DMS79 treated with DMSO at 0.1 percent for 48 hours (cell line): ENCODE measurements at places on chromosomes 1 and 21.

GRCh38 chr1:233627823-233628222, 13.9 kb downstream of the KCNK1 start:
- no peak for DNase-seq

DNA sequence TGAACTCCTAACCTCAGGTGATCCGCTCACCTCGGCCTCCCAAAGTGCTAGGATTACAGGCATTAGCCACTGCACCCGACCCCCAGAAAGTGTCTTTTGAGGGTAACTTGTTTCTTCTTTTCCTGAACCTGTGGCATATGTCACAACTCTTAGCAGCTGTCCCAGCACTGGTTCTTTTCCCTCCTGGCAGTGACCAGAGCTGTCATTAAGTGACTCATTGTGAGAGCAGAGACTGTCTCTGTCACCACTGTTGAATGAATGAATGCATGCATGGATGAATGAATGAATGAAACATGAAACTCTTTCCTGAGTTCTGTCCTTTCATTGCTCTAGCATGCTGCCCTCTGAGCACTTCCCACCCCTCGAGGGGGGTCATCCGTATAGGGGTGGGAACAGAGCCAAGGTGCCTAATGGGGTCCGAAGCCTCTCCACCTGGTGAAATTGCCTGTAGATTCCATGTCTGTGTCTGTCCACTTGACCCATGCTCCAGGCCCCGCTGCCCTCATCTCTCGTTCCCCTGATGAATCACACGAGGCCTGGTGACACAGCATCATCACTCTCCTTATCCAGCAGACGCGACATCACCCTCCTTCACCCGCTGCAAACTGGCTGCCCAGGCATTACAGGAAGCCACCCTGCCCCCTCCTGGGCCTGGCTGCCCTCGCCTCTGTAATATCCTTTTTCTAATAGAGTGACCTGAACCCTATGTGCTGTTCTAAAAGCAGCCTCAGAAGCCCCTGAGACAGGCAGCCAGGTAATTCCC, 75.0 kb downstream of the IGSF21 start:
- DNase-seq: peak; percentile 22

- no peak for DNase-seq
Measured at GRCh38 chr1:8689431-8690252, 127.8 kb downstream of the RERE start.

DNA sequence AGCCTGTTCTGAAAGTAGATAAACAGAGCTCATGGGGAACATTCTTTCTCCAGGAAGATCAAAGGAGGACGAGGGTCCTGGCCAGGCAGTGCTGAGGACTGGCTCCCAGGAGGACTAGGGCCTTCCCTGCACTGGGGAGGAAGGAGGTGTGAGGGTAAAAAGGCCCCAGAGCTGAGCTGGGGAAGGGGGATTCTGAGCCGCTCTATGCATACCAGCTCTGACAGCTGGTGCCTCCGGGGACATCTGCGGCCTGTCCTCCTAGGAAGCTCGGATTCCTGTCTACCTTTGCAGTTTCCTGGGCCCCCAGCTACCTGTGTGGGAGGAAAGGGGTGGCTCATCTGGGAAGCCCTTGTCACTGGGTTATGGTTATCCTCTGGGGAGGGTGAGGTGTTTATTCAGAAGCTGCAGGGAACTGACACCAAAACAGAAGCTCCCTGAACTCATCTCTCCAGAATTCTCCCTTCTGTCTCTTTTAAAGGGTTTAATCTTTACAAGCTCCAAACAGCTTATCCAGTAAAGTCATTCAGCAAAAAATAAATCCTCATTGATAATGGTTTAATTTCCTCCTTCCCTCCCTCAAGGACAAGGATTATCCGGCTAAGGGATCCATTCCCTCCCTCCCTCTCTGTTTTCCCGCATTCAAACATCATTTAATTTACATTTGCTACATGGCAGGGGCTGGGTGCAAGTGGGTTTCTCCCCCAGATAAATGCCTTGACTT, 31.0 kb downstream of the NENF start:
- DNase-seq: no peak

- DNase-seq: no peak
Measured at GRCh38 chr1:230251644-230252191, 174.4 kb downstream of the PGBD5 start.

DNA sequence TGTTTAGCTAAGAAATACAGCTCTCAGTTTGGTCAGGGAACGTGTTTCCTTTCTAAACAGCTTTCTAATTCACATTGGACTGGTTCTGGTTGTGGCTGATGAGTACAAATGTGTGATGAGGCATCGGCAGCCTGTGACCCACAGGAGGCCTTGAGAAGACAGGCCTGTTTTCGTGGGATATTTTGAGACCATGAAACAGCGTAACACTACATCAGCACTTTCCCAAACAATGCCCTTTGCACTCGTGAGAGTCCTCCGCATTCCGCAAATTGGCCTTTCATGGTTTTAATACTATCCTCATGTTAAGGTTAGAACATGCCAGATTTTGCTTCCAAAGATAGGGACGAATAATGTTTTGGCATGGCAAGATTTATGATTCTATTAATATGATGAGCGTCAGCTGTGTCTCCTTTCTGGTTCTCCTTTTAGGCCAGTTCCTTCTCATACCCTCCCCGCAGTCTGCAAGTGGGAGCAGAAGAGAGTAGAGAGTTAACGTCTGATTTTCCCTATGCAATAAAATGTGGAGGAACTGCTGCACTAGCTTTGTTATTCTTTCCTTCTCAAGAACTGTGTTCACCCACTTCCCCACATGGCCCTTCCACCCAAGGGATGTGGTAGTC, 84.3 kb upstream of the L1TD1 start:
- DNase-seq: no peak

DNA sequence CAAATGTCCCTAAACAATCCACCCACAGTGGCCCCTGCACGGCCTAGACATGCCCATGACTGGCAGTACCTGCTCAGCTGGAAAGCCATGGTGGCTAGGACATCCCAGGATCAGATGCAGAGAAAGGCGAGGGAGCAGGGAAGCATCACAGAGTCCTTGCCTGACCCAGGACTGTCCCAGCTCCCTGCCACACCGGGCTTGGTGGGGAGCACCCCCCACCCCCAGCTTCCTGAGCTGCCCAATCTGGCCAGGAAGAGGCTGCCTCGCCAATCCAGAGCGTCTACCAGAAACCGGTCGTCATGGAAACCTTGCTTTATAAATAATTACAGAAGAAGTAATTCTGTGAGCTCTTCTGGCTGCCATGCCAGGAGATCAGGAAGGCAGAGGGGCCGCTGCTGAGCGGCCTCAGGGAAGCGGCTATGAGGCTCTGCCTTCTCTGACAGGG, 34.8 kb downstream of the ACOT7 start:
- DNase-seq: no peak

- DNase-seq: no peak
Measured at GRCh38 chr21:45040739-45041138, 33.6 kb upstream of the ADARB1 start.

- no peak for DNase-seq
Measured at GRCh38 chr1:206590025-206590758, 22.1 kb downstream of the EIF2D start.

GRCh38 chr21:31872452-31873274, at the start of gene HUNK:
Gene HUNK (plus strand): TSS chr21:31873020. CDS start chr21:31873675, 655 bp downstream.
- DNase-seq: peak; percentile 71
